IPS-NIHi11 (cell line): ENCODE measurements at places on chromosomes 4 and X.

GRCh38 chr4:87089368-87089767, 131.1 kb downstream of the KLHL8 start:
- DNase-seq: no peak

GRCh38 chr4:88859191-88859812, 161.7 kb upstream of the NAP1L5 start:
- DNase-seq: no peak

- DNase-seq: no peak
Observed at GRCh38 chr4:119873132-119873531, 193.5 kb downstream of the MAD2L1 start.

GRCh38 chr4:130955520-130955919, 1859.6 kb downstream of the C4orf33 start:
- no peak for DNase-seq

- no peak for DNase-seq
Observed at GRCh38 chrX:24777660-24778059, 83.9 kb downstream of the POLA1 start.

GRCh38 chr4:155491336-155492120, 114.8 kb upstream of the MAP9 start:
- no peak for DNase-seq

DNA sequence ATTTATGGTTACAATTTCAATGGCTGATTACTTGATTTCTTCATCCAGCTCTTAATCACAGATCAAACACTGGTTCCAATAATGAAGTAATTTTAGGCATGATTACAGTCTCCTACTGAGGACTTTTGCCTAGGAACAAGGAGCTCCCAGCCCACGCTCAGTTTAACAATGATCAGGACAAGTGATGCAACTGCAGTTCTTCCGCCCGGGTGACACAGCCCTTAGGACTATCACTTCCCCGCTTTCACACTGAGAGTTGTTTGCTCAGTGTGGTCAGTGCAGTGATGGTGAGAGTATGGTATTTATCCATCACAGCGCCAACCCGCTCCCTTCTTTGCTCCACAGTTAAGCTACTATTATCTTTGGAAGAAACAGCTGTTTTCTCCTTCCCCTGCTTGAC, 203.2 kb upstream of the MBNL3 start:
- DNase-seq: no peak

GRCh38 chrX:110120025-110120424, 117.1 kb downstream of the TMEM164 start:
- DNase-seq: no peak

- peak; percentile 8 for DNase-seq
Observed at GRCh38 chr4:2248044-2248780, 6.3 kb upstream of the HAUS3 start.

- DNase-seq: no peak
Observed at GRCh38 chrX:149510386-149510785, 5.3 kb upstream of the IDS start.

GRCh38 chrX:46569621-46570020, 3.9 kb upstream of the CHST7 start:
- no peak for DNase-seq

DNA sequence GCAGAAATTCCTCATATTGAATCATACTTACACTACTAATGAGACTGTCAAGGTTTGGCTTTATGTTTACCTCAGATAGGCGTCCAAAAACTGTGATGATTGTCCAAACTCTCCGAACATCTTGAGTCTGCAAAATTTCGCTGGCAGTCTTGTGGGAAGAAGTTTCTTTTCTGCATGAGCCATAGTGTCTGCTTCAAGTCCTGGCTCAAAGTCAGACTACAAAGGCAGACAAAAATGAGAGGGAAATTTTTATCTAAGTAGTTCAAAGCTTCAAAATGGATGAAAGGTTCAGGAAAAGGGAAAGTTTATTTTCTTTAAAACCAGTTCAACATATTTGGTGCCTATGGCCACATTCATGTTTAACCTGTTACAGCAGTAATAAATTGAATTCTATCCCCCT, 40.7 kb downstream of the PALLD start:
- DNase-seq: no peak

- peak; percentile 72 for DNase-seq
Observed at GRCh38 chr4:110970642-110971041, 347.8 kb upstream of the PITX2 start.

DNA sequence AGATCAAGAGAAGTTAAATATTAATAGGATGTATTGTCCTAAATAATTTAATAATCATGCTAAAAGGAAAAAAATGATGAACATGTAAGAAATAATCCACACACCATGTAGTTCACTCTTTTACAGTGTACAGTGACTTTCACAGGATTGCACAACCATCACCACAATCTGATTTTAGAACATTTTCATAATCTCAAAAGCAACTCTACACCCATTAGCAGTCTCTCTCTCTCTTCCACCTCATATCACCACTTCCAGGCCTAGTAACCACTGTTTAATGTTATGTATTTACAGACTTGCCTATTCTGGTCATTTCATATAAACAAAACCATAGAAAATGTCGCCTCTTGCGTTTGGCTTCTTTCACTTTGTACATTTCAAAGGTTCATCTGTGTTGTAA, 153.4 kb downstream of the FSTL5 start:
- no peak for DNase-seq

DNA sequence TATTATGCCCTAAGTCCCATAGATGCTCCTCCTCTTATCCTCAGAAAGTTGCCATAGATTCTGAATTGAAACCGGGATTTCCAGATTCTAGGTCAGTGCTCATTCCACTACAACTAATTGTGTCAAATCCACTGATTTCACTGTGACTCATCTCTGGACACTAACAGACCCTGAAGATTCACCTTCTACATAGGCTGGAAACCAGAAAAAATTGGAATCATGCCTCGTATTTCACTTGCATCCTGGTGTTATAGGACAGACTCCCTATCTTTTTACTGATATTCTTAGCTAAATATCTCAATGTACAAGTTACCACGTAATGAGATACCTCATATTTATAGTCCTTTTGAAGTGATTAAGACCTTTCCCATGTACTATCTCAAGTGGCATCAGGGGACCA, 36.7 kb downstream of the CLNK start:
- no peak for DNase-seq

DNA sequence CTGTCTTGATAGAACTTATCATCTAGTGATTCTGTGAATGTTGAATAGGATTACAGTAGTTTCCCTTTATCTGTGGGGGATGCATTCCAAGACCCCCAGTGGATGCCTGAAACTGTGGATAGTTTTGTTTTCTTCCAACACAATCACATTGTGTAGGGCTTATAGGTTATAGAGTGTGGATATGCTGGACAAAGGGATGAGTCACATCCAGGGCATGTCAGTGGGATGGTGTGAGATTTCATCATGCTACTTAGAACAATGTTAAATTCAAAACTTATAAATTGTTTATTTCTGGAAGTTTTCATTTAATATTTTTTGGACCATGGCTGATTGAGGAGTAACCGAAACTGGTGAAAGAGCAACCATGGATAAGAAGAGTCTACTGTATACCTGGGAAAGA, 432.3 kb upstream of the ATOH1 start:
- no peak for DNase-seq

DNA sequence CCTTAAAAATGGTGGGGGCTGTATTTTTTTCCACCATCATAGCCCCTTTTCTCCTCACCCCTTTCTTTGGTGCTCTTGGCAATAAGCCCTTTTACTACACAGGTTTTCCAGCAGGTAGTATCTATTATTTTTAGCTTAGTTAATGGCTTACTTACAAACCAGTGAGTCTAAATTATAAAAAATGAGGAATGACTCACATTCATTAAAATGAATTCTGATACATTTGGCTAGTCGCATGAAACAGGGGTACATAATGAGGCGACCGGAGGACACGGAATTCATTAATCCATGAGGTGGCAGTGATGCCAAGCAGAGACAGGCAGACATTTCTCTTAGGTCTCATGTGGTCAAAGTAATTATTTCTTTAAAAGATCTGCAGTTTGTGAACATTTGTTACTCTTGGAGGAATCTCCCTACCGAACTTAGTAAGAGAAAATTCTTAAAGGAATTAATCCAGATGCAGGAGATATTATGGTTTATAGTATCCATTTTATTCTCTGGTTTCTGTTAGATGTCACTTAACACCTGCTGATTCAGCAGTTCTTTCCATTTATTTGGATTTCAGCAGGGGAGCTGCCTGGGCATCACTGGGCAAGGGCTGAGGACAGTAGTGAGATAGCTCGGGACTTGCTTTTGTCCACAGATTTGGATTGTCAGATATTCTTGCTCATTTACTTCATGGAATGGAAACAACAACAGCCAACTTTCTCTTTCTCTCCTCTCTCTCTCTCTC, 575.0 kb upstream of the NR3C2 start:
- DNase-seq: no peak

GRCh38 chrX:107008034-107008433, 8.0 kb upstream of the MORC4 start:
- peak; percentile 2 for DNase-seq

DNA sequence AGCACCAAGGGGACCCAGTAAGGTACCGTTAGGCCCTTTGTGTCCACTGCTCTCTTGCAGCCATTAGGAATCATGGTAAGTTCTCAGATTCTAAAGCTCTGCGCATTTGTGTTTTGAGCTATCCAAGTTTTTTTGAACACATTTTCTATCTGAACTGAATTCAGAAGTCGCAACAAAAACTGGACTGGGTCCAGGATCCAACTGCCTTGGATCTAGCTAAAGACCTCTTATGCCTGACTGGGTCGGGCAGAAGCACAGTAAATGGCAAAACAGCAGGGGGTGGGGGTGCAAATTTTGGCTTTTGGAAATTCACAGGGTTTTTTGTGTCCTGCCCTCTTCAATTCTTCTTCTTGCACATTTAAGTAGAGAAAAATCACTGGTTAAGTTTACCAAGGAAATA, 30.0 kb downstream of the RCHY1 start:
- DNase-seq: no peak

GRCh38 chr4:139559687-139560086, 3.7 kb upstream of the SETD7 start:
- no peak for DNase-seq

- no peak for DNase-seq
Observed at GRCh38 chr4:108367751-108368150, 199.0 kb upstream of the LEF1 start.

DNA sequence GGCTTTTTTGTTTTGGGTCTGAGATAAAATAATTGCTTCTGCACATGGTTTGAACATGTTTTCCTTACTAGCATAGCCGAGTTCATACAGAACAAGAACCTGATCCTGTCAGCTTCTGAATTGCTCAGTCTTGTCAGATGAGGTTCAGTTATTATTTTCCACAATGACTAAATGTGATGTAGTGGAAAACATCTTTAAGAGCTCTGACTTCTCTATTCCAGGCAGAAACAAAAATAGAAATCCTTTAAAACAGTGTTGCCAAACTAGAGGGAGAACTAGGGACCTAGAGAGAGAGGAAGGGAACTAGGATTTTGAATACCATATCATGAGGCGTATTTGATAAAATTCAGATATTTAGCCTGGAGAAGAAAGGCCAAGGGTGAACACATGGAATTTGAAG, 2.0 kb downstream of the ATP6AP2 start:
- DNase-seq: no peak

- no peak for DNase-seq
Observed at GRCh38 chr4:104615926-104616325, 121.2 kb upstream of the CXXC4 start.

GRCh38 chrX:40072246-40072645, 25.5 kb downstream of the BCOR start:
- DNase-seq: no peak

GRCh38 chrX:109843963-109844751, 111.1 kb upstream of the ACSL4 start:
- no peak for DNase-seq

DNA sequence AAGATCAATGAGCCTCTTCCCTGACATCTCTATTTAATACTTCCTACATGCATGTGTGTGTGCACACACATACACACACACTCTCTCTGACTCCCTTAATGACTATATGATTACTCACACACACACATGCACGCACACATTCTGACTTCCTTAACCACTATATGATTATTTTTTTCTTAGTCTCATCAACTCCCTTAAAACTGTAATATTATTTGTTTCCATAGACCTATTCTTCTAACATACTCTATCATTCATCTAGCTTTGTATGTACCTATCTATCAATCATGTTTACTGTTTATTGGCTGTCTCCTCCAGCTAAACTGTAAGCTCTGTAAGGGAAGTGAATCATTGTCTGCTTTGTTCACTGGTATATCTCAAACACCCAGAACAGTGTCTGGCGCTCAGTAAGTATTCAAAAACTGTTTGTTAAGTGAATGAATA, 236.6 kb downstream of the RASL11B start:
- DNase-seq: no peak

DNA sequence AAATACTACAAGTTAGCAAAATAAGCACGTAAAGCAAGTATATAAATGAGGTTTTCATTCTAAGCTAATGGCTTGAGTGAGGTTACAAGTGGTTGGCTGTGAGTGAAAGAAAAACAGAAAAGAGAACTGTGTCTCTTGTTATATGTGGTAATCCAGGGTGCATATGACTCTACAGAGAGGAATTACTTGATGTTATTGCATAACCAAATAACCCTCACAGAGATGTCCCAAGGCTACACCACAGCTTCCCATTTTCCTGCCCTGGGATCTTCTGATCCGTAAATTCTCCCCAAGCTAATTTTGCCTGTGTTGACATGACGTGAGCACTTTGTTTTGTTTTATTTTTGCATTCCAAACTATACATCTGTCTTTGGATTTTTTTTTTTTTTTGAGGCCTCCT, 470.0 kb upstream of the INTU start:
- no peak for DNase-seq

DNA sequence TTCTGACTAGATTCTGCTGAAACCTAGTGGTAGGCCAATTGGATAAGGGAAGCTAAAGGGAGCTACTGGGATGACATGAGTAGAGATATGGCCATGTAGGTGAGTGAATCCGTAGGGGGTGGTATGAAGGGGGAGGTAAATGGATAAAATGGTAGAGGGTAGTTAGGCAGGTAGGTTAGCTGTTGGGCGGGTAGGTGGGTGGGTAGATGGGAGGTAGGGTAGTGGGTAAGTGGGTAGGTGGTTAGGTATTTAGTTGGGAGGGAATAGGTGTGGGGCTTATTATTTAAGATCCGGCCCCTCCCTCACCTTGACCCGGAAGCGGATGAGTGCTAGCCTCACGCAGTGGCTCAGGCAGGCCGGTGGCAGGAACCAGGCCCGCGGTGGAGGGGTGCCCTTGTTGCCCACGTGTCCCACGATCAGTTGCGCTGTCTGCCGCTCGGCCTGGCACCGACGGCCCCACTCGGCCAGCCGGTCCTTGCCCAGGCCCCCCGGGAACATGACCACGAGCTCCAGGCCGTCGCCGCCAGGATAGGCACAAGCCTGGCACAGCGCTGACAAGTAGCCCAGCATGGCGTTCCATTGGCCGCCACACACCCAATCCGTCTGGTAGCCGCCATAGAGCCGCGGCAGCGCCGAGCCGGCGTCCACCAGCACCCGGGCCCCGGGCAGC, 725 bp downstream of the FAM120C start:
- peak; percentile 54 for DNase-seq

DNA sequence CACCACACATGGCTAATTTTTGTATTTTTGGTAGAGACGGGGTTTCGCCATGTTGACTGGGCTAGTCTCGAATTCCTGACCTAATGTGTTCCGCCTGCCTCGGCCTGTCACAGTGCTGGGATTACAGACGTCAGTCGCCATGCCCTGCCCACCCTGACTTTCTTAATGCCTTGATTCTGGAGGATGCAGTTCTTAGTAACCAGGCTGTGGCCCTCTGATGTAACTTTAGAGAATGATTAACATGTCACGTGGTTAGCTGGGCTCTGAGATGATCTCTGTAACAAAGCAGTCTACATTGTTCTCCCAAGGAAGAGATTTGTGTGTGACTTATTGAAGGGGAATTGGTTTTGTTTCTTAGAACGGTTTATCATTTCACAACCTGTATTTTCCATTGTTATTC, 30.6 kb downstream of the ANK2 start:
- no peak for DNase-seq

- no peak for DNase-seq
Observed at GRCh38 chrX:67614423-67614822, 70.6 kb downstream of the AR start.
